ENCODE measurements at places on chromosomes 3 and 15.

- DNase-seq = no peak
- H3K4me1 ChIP-seq = no peaks in the 10 kb centered on the region
- H3K4me3 ChIP-seq = no peak overlapping the region
Measured at GRCh38 chr3:129864519-129864918, 29.0 kb downstream of the TMCC1 start.

- H3K36me3 ChIP-seq = no peaks in the 10 kb centered on the region
- H3K27me3 ChIP-seq = no peaks in the 10 kb centered on the region
- no peak for DNase-seq
- H3K27ac ChIP-seq = no peak overlapping the region
- no peak overlapping the region for H3K4me3 ChIP-seq
- H3K4me1 ChIP-seq = no peaks in the 10 kb centered on the region
Measured at GRCh38 chr15:39756806-39757522, 25.7 kb downstream of the FSIP1 start.

DNA sequence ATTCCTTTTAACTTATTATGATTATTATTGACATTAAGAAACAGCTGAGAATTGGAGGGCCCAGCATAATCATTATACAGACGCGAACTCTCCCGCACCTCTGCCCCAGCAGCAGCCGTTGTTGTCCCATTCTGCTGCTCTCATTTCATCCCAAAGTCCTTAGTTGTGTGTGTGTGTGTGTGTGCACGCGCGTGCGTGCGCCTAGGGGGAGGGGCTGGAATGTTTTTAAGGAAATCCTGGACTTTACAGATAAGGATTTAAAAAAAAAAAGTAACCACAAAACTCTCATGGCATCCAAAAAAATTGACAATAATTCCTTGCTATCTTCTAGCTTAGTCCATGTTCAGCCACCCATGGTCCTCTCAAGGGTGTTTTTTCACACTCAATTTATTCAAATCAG lies 134.2 kb downstream of the WNT7A start:
- no peak overlapping the region for H3K27ac ChIP-seq
- no peaks in the 10 kb centered on the region for H3K4me1 ChIP-seq
- H3K27me3 ChIP-seq = peaks cover 10% of the 10 kb centered on the region
- H3K4me3 ChIP-seq = no peak overlapping the region
- no peaks in the 10 kb centered on the region for H3K36me3 ChIP-seq
- DNase-seq = no peak

- no peak for DNase-seq
- no peak overlapping the region for H3K4me3 ChIP-seq
- H3K27ac ChIP-seq = no peak overlapping the region
- no peaks in the 10 kb centered on the region for H3K27me3 ChIP-seq
- H3K4me1 ChIP-seq = no peaks in the 10 kb centered on the region
Measured at GRCh38 chr15:62698646-62699045, 343.9 kb upstream of the TPM1 start.

DNA sequence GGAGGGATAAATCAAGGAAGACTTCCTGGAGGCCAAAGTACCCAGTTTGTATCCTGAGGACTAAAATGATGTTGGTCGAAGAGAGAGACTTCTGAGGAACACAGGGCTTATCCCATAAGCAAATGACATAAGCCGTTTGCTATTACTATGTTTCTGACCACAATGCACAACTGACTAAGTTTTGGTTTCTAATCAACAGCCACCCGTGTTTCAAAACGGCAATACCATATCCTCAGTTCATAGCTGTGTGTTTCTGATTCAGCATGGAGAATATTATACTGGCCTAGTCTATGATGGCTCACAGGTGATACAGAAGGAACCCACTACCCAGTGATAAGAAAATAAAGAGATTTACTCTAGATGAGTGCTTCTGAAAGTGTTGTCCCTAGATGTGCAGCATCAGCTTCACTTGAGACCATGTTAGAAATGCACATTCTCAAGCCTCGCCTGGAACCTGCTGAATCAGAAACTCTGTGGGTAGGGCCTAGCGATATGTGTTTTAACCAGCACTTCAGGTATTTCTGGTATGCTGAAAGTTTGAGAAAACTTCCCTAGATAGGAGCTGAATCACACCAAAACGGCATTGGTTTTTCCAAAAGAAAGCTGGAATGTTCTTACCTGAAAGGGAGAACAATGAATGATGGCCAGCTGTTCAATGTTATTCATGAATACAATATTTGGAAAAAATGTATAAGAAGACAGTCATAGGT lies 639.7 kb upstream of the NR2F2 start:
- no peak overlapping the region for H3K27ac ChIP-seq
- no peak overlapping the region for H3K4me3 ChIP-seq
- no peaks in the 10 kb centered on the region for H3K27me3 ChIP-seq
